Stimulated activated CD4-positive, alpha-beta T cell treated with anti-CD3 and anti-CD28 coated beads, Interleukin-1b, Interleukin-23, amount 100 ng/mL, for 1 hour (primary cell): ENCODE measurements at places on chromosomes 16 and 17.
A peak's percentile ranks its signal among the peaks of the same experiment; 100 is the strongest.

DNA sequence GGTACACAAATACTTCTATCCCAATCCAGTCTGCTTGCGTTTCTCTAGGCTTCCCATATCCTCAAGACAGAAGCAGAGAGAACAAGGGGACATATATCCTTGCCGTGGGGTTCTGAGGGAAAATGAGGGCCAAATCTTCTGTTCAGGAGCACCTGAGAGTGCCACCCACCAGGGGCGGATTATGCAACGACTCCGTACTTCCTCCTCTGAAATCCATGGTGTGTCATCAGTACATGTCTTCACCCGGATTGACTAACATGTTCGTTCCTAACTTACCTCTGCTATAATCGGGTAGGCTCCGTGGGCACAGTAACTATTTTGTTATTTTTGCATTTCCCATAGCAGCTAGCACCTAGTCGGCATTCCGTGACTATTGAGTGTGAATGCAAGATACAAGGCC is 7.8 kb upstream of the ZNF200 start:
- no peak for DNase-seq

- DNase-seq: no peak
These were observed 32.6 kb upstream of the SHISA9 start for GRCh38 chr16:12868788-12869187.

DNA sequence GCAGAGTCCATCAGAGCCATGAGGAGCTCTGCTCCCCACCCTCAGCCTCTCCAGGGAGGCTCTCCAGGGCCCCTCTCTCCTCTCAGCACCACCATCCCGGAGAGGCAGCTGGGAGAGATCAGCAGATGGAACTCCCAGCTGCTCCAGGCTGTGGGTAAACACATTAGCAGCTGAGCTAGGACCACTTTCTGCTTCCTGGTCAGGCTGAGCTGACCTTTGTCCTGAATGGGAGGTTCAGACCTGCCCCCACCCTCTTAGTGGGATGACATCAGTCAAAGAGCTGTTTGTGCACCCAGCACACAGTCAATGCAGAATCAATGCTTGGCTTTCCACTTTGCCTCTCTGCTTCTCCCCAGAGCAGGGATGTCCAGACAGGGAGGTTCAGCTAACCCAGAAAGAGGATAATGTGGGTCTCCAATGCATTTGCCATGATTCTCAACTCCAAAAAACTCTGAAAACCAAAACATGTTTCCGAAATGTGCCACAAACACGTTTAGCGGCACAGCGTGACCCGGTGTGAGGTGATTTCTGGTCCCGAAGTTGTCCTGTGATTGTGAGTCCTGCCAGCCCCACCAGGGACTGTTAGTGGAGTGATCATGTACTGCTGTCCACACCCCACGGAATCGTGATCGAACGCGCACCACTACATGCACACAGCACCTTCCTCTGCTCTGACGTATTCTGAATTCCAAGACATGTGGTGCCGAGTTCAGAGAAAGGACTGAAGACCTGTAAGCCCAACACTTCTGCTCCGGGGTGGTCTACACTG is 6.7 kb downstream of the GPR142 start:
- no peak for DNase-seq

- DNase-seq: no peak
These were observed 1.4 kb downstream of the TRAF4 start for GRCh38 chr17:28744972-28745785.

- no peak for DNase-seq
These were observed 2.0 kb downstream of the TTYH2 start for GRCh38 chr17:74215342-74215727.

DNA sequence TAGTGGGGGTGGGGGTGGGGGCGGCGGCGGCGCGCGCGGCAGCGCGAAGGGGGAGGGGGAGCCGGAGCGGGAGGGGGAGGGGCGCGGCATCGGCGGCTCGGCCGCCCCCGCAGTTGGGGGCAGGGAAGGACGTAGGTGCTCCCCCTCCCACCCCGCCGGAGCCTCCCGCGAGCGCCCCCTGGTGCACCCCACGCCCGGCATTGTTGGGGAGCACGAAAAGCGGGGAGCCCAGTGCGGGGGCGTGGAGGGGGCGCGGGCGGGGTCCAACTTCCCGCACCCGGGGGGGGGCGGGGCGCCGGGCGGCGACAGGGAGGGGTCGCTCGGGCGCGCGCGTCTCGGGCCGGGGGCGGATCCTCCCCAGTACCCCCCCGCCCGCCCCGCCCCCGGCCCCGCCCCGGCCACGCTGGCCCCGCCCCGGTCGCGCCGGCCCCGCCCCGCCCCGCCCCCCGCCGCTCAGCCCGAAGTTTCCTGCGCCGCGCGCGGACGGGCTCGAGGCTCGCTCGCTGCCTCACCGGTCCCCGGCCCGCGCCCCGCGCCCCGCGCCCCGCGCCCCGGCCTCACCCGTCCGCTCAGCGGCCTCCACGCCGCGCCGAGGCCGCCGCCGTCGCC is at the start of gene CACNA1H:
Gene CACNA1H, plus strand, starts transcription at position 456 of the 609 bp plus-strand sequence. CDS start 632 bp downstream, outside the sequence.
- DNase-seq: peak; percentile 33

- no peak for DNase-seq
These were observed 327.3 kb upstream of the SOX9 start for GRCh38 chr17:71793518-71793917.

GRCh38 chr16:28101533-28101890 is 38.0 kb upstream of the GSG1L start:
- DNase-seq: no peak

DNA sequence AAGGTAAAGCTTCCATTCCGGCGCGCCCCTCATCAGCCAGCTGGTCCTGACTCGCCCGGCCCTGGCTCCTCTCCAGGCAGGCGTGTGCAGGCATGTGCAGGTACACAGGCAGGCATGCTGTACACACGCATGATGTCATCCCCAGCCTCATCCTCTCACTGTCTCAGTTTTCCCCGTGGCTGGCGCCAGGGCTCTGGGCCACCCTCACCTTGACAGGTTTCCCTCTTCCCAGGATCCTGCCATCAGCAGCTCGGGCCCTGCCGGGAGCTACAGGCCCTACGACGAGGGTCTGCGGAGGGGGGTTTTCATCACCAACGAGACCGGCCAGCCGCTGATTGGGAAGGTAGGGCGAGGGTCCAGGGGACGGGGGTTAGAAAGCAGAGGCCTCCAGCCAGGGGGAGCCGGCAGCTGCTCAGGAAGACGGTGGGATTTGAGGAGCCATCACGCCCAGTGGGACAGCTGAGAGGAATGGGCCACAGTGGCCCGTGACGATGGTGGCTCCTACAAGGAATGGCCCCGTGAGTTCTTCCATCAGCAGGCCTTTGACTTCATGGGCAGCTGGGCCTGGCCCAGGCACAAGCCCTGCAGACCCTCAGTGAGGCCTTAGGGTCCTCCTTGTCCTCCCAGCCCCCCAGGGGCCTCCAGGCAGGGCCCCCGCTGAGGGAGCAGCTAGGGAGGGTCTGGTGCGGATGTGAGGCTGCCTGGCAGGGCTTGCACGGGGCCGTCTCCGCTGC is 8.5 kb downstream of the GAA start:
- DNase-seq: no peak

GRCh38 chr16:19861811-19862327 is 22.8 kb downstream of the GPRC5B start:
- no peak for DNase-seq

GRCh38 chr16:29883987-29884386 is 15.4 kb downstream of the SEZ6L2 start:
- DNase-seq: no peak

DNA sequence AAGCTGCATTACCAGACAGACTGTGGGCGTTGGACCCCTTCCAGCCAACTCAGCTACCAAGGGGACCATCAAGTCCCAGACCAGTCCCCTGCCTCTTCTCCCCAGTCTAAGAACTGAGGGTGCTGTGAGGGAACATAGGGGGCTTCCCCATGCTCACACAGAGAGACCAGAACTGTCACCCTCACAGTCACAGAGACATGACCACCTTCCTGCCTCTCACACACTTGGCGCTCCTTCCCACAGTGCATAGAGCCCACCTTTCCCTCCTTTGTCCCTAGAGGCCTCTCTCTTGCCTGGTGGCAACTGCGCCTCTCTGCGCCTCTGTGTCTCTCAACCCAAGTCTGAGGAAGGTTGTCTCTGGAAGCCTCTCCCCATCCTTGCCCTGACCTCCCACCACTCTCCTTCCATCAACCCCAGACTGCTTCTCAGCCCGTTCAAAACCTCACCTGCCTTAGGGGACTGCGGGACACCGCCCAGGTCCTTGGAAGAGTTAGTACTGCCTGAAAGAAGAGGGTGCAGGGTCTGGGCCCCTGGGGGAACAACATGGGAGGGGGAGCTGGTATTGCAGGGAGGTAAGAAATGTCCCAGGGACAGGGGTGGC is 6.1 kb upstream of the LHX1 start:
- no peak for DNase-seq

GRCh38 chr17:52106638-52107261 is 51.8 kb downstream of the CA10 start:
- DNase-seq: peak; percentile 3

DNA sequence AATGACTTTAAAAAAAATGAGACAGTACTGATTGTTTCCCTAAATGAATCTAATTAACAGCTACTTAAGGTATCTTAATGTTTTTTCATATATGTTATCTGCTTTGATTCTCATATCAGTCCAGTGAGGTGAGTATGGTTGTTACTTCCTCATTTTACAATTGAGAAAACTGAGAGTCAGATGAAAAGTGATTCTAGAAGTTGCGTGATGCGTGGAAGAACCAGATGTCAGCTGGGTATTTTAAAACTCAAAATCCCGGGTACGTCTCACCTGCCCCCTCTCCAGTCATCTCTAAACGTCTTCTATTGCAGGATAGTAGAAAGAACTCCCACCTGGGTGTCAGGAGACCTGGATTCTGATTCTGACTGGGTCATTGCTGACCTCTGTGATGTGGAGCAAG is 89.2 kb downstream of the MAP2K6 start:
- no peak for DNase-seq

DNA sequence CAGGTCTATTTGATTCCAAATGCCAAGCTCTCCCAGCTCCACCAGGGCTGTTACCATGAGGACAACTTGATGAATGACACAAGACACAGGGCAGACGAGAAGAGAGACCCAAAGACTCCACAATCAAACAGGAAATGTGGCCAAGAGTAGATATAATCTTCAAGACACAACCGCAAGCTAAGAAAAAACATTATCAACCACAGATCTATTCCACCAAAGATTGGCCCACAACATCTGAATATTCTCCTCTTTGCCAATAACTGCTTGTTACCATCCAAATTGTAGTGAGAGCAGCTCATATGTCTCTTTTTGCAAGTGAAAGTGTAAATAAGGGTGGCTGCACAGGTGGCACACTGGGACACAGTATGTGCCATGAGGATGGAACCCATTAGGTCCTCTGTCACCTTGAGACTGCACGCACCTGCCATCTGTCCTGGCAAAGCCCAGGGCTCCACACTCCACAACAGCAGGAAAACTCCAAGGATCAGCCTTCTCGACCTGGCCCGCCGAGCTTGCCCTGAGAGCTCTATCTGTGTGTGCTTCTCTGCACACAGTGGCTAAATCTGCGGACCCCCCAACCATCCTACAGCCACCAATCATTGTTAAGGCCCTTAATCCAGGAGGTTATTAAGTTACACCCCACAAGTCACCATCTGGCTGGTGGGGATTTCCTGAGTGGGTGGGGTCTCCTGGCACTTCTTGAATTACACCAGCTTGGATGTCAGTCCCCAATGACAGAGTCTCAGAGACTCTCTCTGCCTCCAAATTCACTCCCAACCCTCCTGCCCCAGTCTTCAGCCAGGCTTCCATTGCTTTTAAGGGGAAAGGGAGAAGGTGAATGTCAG is 50.5 kb downstream of the DYNLRB2 start:
- DNase-seq: no peak

- DNase-seq: no peak
These were observed 34.2 kb downstream of the BAIAP2 start for GRCh38 chr17:81069135-81069645.

GRCh38 chr16:30750201-30750600 is 2.0 kb downstream of the PHKG2 start:
- DNase-seq: no peak

GRCh38 chr16:12559714-12560113 is 244.0 kb downstream of the CPPED1 start:
- DNase-seq: no peak

GRCh38 chr17:60141111-60142018 is 8.4 kb upstream of the CA4 start:
- no peak for DNase-seq

DNA sequence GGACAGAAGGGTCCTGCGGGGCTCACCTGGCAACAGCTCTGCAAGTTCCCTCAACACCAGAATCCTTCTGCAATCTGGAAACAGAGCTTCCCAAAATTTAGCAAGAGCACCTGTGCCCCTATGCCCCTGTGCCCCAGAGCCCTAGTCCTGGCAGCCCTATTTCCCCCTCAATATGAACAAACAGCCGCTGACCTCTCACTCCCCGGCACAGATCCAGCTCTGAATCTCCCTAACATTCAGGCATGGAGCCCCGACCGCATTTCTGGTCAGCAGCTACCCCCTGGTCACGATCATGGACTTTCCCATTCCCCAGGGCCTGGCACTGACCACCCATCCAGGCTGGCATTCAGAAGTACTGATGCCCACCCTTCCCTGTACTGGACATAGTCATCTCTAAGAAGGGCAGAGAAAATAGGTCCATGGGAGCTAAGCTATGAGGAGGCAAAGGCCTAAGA is 110.8 kb upstream of the SMURF2 start:
- DNase-seq: no peak

GRCh38 chr17:13787636-13788035 is 185.9 kb upstream of the HS3ST3A1 start:
- no peak for DNase-seq

DNA sequence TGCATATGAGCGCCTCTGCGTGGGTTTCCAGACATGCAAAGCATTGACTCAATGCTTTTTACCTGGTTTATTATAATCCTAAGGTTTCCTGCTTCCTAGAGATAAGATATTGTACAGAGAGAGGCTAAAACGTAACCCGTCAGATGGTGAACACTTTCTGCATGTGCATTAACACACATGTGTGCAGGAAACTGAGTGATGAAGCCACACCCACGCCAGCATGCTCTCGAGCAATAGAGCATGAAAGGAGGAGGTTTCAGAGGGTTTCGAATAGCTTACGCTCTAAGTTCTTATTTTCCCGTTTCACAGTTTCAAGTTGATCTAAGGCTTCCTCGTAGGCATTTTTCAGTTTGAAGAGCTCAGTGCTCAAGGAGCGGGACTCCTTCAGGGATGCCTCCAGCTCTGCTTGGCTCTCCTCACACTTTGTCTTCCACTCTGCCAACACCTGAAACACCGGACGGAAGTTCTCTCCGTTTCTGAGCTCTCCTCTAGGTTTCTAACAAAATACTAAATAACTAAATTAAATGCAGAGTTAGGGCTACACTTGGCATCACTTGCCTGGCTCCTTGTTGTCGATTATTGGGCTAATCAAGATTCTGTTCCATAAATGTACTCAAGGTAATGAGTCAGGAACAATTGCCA is 23.2 kb downstream of the MYH3 start:
- DNase-seq: no peak

GRCh38 chr17:44308865-44309264 is 464 bp downstream of the RUNDC3A start:
- no peak for DNase-seq

- no peak for DNase-seq
These were observed 189.7 kb upstream of the SDK2 start for GRCh38 chr17:73833775-73834488.

GRCh38 chr16:24980077-24980793 is 34.9 kb downstream of the ARHGAP17 start:
- DNase-seq: no peak
